Stimulated activated CD4-positive, alpha-beta T cell treated with anti-CD3 and anti-CD28 coated beads, Interleukin-12 subunit alpha, Interleukin-12 subunit beta, amount 100 ng/mL, for 24 hours (primary cell): ENCODE measurements at places on chromosomes 1 and 21.

DNA sequence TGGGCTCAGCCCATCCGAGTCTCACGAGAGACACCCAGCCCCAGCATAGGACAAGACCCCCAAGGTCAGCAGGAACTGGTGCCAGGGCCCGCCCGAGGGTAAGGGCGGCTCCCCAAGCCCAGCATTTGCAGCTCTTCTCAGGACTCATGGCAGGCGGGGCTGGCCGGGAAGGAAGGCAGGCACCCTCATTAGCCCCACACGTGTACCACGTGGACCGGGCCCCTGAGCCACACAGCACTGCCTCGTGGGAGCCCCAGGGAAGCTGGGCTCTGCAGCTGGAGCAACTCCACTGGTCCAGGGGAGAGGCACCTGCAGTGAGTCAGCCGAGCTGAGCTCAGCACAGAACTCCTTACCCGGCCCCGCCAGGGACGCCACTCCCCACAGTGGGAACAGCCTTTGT, 97.7 kb upstream of the IFFO2 start:
- no peak for DNase-seq

DNA sequence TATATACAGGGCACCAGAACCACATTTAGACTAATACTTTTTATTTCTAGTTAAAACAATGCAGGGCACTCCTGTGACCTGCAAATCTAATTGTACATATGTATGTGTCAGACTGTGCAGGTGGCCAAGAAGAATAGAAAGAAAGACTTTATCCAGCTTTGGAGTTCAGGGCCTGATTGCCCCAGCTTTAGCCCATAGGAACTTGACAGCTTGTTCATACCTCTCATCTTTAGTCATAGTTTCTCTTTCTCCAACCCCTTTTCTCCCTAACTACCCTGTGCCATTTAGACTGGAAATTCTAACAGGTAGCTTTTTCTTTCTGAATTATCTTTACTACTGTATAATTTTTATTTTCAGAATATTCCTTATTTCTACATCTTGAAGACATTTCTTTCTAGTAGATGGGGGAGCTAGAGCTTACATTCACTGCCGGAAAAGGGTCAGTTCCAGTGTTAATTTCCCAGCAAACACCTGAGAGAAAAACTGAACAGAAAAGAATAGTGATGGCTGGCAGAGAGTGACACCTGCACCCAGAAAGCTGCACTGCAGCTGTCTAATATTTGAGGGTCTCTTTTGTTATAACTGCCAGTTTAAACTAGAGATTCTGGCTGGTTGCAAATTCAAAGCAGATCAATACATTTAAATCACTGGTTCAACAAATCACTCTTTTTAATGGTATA, 8.4 kb downstream of the YBX1 start:
- DNase-seq: no peak

DNA sequence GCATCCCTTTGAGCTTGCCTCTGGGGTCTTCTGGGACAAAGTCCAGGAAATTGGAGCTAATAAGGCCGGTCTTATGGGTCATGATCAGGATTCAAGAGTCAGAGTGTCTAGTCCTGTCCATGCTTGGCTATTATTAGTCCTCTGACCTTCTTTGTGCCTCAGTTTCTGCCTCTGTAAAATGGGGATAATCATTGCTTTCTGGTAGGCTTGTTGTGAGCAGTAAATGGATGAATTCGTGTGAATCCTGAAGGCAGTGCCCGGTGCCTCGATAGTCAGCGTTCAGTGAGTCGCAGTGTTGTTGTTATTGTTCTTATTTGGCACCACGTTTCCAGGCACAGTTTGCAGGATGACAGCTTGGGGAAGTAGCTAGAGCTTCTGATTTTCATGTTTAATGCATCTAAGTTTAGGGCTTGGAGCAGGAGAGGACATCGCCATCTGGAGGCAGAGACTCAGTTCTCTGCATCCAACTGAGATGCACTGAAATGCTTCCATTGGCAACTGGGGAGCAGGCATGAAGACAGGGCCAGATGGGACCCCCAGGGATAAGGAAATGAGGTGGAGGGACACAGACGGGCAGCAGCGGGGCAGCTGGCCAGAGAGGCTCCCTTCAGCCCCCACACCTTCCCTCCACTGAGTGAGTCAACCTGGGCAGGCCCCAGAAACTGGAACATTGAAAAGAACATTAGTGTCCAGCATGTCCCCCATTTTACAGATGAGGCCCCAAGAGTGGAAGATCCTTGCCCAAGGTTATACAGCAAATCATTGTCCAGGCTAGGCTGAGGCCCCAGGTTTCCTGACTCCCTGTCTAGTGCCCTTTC, 160.3 kb downstream of the PTPRU start:
- DNase-seq: no peak

GRCh38 chr1:100631015-100631551, 88.5 kb upstream of the VCAM1 start:
- no peak for DNase-seq

- DNase-seq: no peak
Measured at GRCh38 chr1:183571678-183572268, 18.5 kb downstream of the NCF2 start.

- no peak for DNase-seq
Measured at GRCh38 chr1:32127409-32128198, 19.7 kb downstream of the KPNA6 start.

DNA sequence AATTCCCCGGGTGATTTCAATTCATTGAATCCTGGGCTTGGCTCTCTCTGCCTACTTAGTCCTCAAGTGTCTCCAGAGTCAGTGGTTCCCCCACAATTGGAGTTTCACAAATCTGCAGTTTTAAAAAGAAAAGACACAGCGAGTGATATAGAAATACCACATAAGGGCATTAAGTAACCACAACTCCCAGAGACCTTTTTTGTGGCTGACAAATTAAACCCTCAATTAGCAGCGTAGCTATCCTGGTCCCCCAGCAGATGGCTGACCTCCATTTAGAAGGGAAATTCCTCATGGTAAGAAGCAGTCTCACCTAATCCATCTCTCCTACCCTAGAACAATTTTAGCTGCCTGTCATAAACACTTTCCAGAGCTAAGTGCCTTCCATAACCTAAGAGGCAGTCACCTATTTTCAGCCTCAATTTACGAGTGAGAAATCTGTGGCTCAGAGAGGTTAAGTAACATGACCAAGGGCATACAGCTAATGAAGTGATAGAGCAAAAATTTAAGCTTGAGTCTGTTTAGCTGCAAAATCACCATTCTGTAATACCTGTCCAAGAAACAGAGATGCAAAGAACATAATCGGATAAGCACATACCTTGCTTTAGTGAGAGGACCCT, 56.0 kb upstream of the NBPF3 start:
- DNase-seq: no peak

DNA sequence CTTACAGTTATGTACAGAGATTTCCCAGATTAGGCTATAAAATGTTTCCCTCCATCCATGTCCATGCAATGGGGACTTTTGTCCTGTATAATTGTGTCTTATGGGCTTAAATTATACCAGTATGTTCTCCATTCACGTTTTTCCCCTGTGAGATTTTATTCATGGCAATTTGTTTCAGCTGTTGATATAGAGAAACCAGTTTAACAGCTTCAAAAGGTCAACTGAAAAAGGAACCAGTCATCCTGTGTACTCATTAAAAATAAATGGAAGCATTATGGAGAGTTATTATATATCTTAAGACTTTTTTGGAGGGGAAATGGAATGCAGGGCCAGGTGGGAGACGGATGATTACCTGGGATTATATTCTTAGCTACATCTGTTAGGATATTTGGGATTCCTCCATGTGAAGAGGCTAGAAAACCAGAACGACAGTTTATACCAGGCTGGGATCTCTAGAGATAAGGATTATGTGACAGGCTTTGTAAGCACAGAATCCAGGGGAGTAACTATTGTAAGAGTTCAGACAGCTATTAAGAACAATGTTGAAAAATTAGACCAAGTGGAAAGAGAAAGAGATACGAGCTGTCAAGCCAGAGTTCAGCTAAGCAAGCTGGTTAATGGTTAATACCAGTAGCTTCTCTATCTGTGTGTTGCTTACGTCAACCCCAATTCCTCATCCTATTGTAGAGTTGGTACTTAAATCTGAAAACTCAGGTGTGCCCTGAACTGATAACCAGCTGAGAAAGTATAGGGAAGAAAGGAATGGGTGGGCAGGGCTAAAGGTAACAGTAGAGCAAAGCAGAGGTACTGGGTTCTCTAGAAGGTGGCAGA, 12.4 kb upstream of the ZNF697 start:
- no peak for DNase-seq

DNA sequence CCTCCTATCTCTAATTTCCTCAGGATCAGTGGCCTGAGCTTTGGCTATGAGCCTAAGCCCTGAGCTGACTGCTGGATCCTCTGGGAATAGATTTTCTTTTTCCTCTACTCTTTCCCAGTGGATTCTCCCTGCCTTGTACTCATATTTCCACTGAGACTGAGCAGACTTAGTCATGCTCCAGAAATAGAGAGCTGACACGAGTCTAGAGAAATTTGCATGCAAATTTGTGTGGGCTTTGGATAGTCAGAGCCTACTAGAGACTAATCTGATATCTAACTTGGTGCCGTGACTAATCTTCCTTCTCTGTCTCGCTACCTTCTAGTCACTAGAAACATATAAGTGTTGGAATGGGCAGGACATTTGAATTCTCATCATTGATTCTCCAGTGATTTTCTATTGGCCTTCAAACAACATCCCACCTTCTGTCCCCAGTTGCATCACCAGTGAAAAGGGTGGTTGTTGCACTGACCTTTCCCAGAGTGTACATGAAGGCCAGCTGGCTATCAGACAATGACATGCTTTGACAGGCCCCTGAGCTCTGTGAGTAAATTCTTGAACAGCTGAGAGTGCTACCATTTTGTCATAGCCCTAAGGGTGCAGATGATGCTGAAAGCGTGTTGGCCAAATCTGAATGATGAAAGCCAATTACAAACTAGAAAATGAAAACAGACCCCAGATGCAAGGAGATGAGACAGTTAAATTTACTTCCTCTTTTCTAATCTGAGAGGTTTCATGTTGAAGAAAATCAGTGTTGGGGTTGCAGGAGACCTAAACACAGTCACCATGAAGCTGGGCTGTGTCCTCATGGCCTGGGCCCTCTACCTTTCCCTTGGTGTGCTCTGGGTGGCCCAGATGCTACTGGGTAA, at the start of gene FCRLA:
Gene FCRLA, plus strand, starts transcription at position 748 of the 866 bp plus-strand sequence. Its CDS starts 36 bp downstream, at position 784.
- DNase-seq: no peak

GRCh38 chr1:234067581-234068337, 163.3 kb downstream of the SLC35F3 start:
- no peak for DNase-seq

GRCh38 chr1:57072401-57073110, 106.7 kb upstream of the C8B start:
- DNase-seq: no peak

DNA sequence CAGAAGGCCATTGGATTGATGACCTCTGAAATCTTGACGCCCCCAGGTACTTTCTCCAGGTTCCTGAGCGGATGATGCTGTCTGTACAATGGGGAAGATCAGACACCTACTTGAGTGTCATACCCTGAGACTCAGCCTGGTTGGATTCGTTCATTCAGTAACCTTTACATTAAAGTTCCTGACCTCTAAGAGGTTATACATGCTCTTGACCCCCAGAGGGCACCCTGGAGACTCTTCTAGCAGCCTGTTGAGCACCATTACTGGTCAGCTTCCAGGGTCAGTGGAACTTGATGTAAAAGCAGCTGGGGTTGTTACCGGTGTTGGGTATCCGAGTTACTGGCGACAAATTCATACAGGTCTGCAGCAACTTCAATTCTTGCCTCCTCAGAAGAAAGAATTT, 114.3 kb upstream of the ZNF678 start:
- DNase-seq: peak; percentile 5

DNA sequence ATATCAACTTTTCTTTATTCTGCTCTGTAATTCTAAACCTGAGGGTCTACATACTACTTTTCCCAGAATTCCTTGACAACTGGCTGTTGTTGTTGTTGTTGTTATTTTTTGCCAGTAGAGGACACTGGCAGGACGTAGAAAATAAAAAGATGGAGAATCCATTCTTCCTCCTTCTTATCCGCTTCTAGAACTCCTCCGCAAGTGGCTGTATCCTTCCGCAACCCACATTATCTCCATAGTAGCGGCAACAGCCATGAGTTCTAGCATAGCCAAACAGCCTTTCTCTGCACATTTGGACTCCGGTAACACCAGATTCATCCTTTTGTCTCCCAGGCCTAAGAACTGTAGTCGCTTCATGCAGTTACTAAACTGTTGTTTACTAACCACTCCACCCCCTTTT, 91.1 kb upstream of the CACHD1 start:
- DNase-seq: no peak

GRCh38 chr1:46405724-46406123, 11.6 kb downstream of the FAAH start:
- DNase-seq: no peak

DNA sequence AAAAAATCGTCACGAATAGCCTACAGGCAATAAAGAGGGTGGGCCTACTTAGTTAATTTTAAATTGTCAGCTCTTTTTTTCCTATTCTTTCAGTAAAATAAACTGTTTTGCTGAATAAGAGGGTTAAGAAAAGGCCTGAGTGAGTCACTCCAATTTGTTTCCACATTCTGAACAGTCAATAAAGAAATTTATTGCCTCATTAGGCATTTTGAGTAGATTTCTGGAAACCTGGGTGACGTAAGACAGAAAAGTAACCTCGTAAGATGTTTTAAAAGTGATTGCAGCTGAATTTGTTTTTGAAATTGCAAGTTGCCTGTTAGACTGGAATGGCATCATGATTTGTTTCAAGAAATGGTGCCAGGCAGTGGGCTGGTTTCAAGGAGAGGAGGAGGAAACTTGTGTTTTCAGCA, 439.3 kb downstream of the USP25 start:
- no peak for DNase-seq

GRCh38 chr1:180953291-180954004, 40.8 kb downstream of the KIAA1614 start:
- DNase-seq: no peak

- no peak for DNase-seq
Measured at GRCh38 chr1:204166219-204166618, at the start of gene REN. TSS of gene REN (minus strand) at chr1:204166337. CDS start at chr1:204166293, 44 bp downstream.

DNA sequence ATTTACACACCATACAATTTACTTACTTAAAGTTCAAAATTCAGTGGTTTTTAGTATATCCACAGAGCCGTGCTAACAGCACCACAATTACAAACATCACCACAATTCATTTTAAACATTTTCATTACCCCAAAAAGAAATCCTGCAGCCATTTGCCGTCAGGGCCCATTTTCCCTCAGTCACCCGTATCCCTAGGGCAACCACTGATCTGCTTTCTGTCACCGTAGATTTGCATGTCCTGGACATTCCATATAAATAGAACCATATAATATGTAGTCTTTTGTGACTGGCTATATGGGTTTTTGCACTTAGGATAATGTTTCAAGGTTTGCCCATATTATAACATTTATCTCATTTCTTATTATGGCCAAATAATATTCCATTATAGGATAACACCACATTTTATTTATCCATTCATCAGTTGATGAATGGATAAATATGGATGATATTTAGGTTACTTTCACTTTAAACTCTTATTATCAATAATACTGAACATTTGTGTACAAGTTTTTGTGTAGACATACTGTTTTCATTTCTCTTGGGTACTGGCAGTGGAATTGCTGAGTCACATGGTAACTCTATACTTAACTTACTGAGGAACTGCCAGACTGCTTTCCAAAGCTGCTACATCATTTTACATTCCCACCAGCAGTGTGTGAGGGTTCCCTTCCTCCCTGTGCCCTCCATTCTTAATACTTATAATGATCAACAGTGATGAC, 68.9 kb downstream of the ST3GAL3 start:
- no peak for DNase-seq

- DNase-seq: no peak
Measured at GRCh38 chr1:24705260-24706073, 39.8 kb upstream of the CLIC4 start.
